ENCODE measurements at places on chromosomes 1 and 21. TPM values are rescaled to one million over a fixed set of nuclear protein-coding genes. Genes with fewer than 3 reads are reported as not detected.

DNA sequence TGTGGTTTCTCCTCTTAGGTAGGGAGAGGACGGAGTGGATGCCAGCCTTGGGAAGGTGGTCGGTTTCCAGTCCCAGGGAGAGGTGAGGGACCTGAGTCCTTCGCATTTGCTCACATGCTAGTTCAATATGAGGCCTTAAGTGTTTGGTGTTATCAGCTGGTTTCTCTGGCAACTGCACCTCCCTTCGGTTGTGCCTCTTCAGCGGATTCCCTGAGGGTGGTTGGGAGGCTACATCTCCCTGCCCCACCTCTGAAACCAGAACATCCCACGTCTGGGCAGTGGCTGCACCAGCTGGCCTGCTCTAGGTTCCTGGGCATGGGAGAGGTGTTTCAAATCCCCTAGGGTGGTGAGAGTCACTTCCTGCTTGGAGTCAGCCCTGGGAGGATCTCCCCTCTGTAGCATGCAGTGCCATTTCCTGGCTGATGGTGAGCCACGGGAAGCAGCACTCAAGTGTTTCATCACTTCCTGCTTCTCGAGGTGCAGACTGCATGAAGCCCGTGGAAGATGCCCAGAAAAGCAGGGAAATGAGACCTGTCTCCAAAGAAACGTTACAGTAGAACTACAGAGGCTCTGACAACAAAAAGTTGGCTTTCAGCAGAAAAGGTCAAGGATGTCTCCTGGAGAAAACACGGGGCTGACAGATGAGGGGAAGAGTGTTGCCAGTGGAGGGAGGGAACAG, 4.5 kb downstream of the TMEM125 start:
- no peak overlapping the region for H3K4me3 ChIP-seq
- no peak overlapping the region for H3K27ac ChIP-seq

- no peaks in the 10 kb centered on the region for H3K36me3 ChIP-seq
- H3K4me3 ChIP-seq = no peak overlapping the region
- H3K27me3 ChIP-seq = no peaks in the 10 kb centered on the region
- H3K4me1 ChIP-seq = no peaks in the 10 kb centered on the region
- no peak for DNase-seq
These were observed 157.6 kb upstream of the IVNS1ABP start for GRCh38 chr1:185474440-185475149.

- H3K4me3 ChIP-seq = no peak overlapping the region
- no peaks in the 10 kb centered on the region for H3K4me1 ChIP-seq
- H3K27ac ChIP-seq = no peak overlapping the region
- H3K36me3 ChIP-seq = peaks cover 38% of the 10 kb centered on the region
- DNase-seq = no peak
- H3K27me3 ChIP-seq = no peaks in the 10 kb centered on the region
These were observed 162.6 kb downstream of the GABPA start for GRCh38 chr21:25897383-25897782.

- peak overlapping the region; percentile 79 for H3K4me3 ChIP-seq
- no peaks in the 10 kb centered on the region for H3K36me3 ChIP-seq
- H3K27ac ChIP-seq = no peak overlapping the region
- peaks cover 4% of the 10 kb centered on the region for H3K4me1 ChIP-seq
- peak; percentile 57 for DNase-seq
These were observed 1.2 kb downstream of the RUNX3 start for GRCh38 chr1:24928689-24929397.

- no peak overlapping the region for H3K4me3 ChIP-seq
- H3K27me3 ChIP-seq = no peaks in the 10 kb centered on the region
- DNase-seq = no peak
These were observed 86.5 kb upstream of the WNT4 start for GRCh38 chr1:22229379-22229778.

GRCh38 chr1:14521622-14522021, 76.9 kb upstream of the KAZN start:
- no peaks in the 10 kb centered on the region for H3K36me3 ChIP-seq
- no peak overlapping the region for H3K27ac ChIP-seq
- DNase-seq = no peak
- H3K4me1 ChIP-seq = no peaks in the 10 kb centered on the region

GRCh38 chr1:55213885-55214211, 1.3 kb downstream of the USP24 start:
- DNase-seq = peak; percentile 37
- H3K4me1 ChIP-seq = no peaks in the 10 kb centered on the region
- no peak overlapping the region for H3K27ac ChIP-seq
- peaks cover 3% of the 10 kb centered on the region for H3K36me3 ChIP-seq
- H3K4me3 ChIP-seq = peak overlapping the region; percentile 81

- no peak overlapping the region for H3K4me3 ChIP-seq
- no peaks in the 10 kb centered on the region for H3K27me3 ChIP-seq
- H3K4me1 ChIP-seq = no peaks in the 10 kb centered on the region
- H3K36me3 ChIP-seq = no peaks in the 10 kb centered on the region
These were observed 25.5 kb downstream of the JAM2 start for GRCh38 chr21:25664491-25664931.

DNA sequence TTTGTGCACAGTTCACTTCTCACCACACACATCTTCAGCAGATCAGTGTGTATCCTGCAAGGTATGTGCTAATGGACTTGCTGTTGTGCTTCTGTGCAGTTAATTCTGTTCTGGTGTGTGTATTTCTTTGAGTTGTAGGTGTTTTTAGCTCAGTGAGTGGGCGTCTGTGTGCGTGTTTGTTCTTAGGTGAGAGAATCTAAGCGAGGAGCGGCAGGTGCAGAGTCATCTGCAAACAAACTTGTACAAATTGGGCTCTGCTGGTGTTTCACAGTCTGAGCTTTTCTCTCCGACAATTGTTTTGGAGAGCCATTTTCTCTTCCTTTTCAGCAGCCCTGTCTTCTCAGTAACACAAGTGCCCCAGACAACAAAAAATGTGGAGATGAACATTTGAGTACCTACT, 43.6 kb downstream of the ACP6 start:
- DNase-seq = no peak
- no peaks in the 10 kb centered on the region for H3K27me3 ChIP-seq
- H3K4me1 ChIP-seq = no peaks in the 10 kb centered on the region
- H3K4me3 ChIP-seq = no peak overlapping the region
- no peak overlapping the region for H3K27ac ChIP-seq
- H3K36me3 ChIP-seq = peaks cover 30% of the 10 kb centered on the region

- H3K4me1 ChIP-seq = no peaks in the 10 kb centered on the region
- no peak overlapping the region for H3K27ac ChIP-seq
- no peak for DNase-seq
- no peaks in the 10 kb centered on the region for H3K36me3 ChIP-seq
- no peak overlapping the region for H3K4me3 ChIP-seq
These were observed 1048.5 kb downstream of the PLA2G4A start for GRCh38 chr1:187877220-187877619.

- no peak for DNase-seq
- no peaks in the 10 kb centered on the region for H3K36me3 ChIP-seq
- no peaks in the 10 kb centered on the region for H3K4me1 ChIP-seq
These were observed 1943.0 kb downstream of the MRPL39 start for GRCh38 chr21:23664193-23664694.

DNA sequence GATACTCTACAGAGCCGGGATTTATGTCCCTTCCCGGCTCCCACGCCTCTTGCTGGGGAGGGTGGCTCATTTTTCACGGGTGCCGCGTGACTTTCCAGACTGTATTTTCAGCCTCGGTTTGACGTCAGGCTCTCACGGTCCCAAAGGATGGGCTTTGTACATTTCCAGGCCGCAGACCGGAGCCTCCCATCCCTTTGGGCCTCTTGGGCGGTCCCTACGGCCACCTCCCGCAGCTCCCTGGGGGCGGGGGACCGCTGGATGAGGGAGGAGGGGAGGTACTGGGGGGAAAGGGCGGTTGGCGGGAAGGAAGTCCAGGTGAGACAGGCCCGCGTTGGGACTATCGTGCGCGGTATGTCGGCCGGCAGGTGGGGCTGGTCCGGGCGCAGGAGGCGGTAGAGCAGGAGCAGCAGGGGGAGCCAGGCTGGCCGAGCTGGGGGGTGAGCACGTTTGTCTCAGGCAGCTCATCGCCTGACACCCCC, 17.9 kb downstream of the UBL4B start:
- DNase-seq = peak; percentile 81
- no peak overlapping the region for H3K27ac ChIP-seq
- H3K4me3 ChIP-seq = no peak overlapping the region
- H3K4me1 ChIP-seq = no peaks in the 10 kb centered on the region
- no peaks in the 10 kb centered on the region for H3K36me3 ChIP-seq

GRCh38 chr1:231420959-231421545, 1.0 kb downstream of the EGLN1 start:
- H3K4me3 ChIP-seq = peak overlapping the region; percentile 83
- no peaks in the 10 kb centered on the region for H3K4me1 ChIP-seq
- H3K27ac ChIP-seq = no peak overlapping the region
- peak; percentile 64 for DNase-seq

Gene SPRR2G
- not detected for total RNA-seq

Gene WNT4
- 0.72 TPM for total RNA-seq

Gene DISP3
- 3.5 TPM for total RNA-seq

Gene KRTAP7-1
- not detected for total RNA-seq

Gene TBX15
- total RNA-seq = not detected

Gene NPR1
- 8.9 TPM for total RNA-seq

Gene LENEP
- total RNA-seq = 2.8 TPM

Gene RO60
- total RNA-seq = 84.7 TPM

Gene RGS16
- total RNA-seq = 6.9 TPM

Gene PDC
- not detected for total RNA-seq

Gene TTLL7
- 3.4 TPM for total RNA-seq

Data from H9 (cell line).